ENCODE measurements at places on chromosomes 4 and X. TPM values are rescaled to one million over a fixed set of nuclear protein-coding genes. Genes with fewer than 3 reads are reported as not detected.

GRCh38 chrX:105458846-105459245, 238.4 kb upstream of the TEX13A start:
- H3K4me3 ChIP-seq, result no peak overlapping the region
- no peaks in the 10 kb centered on the region for H3K4me1 ChIP-seq
- H3K36me3 ChIP-seq, result no peaks in the 10 kb centered on the region

DNA sequence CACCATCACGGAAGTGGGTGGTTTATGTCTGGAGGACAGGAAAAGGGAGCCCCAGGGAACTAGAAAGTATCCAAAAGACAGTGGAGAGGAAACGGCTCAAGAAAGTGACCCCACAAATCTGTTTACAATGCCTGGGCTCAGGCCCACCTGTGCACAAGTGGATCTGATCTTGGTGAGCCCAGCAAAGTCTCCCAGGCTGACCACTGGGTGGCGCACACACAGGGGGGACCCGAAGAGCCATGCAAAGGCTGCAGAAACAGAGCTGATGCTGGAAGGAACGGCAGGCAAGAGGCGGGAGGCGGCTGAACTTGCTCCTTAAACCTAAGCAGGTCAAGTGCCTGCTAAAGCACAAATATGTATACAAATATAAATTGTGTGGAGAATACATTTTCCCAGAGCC, 9.6 kb downstream of the HAUS7 start:
- H3K27ac ChIP-seq, result no peak overlapping the region
- no peaks in the 10 kb centered on the region for H3K27me3 ChIP-seq
- H3K36me3 ChIP-seq, result no peaks in the 10 kb centered on the region
- H3K4me3 ChIP-seq, result no peak overlapping the region
- peak; percentile 40 for DNase-seq
- peaks cover 3% of the 10 kb centered on the region for H3K4me1 ChIP-seq

DNA sequence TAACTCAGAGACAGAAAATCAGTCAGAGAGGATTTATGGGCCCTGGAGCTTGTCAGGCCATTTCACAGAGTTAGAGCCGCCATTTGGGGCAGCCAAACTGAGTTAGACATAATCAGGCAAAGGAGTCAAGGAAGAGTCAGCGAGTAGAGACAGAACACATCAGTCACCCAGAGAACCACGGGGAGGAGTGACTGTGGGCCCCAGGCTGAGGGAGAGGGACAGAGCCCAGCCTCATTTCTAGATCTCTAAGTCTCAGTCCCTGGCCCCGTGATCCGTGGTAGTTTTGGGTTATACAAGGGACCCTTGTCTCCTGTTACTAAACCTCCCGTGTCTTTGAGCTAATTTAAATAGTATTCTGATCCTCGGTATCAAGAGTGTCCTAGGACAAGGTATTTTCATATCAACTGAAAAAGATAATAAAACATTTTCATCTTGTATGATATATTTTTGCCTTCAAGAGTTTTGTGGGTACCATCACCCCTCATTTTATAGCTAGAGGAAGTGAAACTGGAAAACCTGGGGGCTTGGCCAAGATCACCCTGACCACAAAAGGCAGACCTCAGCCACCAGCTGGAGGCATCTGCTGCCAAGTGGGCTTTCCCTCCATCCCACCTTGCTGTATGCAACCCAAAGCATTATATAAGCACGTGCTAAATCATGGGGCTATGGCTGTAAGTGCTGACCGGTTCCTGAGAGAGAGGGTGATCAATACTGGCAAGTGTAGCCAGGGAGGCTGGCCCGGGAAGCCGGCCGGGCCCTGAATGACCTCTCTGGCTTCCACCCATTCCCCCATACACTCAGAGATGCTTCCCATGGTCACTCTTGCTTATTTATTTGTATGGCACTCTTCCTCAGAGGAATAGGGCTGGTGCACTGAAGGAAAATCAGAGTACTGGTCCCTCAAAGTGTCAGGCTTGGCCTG, 204.1 kb downstream of the BCOR start:
- no peak overlapping the region for H3K4me3 ChIP-seq
- no peak for DNase-seq
- no peaks in the 10 kb centered on the region for H3K27me3 ChIP-seq
- H3K4me1 ChIP-seq, result peaks cover 26% of the 10 kb centered on the region
- no peak overlapping the region for H3K27ac ChIP-seq

GRCh38 chr4:24770032-24770584, 25.3 kb upstream of the SOD3 start:
- H3K27ac ChIP-seq, result peak overlapping the region; percentile 17
- no peaks in the 10 kb centered on the region for H3K27me3 ChIP-seq
- DNase-seq, result peak; percentile 50
- H3K36me3 ChIP-seq, result no peaks in the 10 kb centered on the region
- H3K4me3 ChIP-seq, result no peak overlapping the region

GRCh38 chr4:149065753-149066152, 623.5 kb upstream of the NR3C2 start:
- no peaks in the 10 kb centered on the region for H3K4me1 ChIP-seq
- H3K27ac ChIP-seq, result no peak overlapping the region
- no peak overlapping the region for H3K4me3 ChIP-seq
- DNase-seq, result peak; percentile 2

Gene KLHL13
- total RNA-seq, result 47.0 TPM

Gene CSN1S1
- not detected for total RNA-seq

Data from SJCRH30 (cell line).